ENCODE measurements at places on chromosomes 2 and 18.
A peak's percentile ranks its signal among the peaks of the same experiment; 100 is the strongest.

DNA sequence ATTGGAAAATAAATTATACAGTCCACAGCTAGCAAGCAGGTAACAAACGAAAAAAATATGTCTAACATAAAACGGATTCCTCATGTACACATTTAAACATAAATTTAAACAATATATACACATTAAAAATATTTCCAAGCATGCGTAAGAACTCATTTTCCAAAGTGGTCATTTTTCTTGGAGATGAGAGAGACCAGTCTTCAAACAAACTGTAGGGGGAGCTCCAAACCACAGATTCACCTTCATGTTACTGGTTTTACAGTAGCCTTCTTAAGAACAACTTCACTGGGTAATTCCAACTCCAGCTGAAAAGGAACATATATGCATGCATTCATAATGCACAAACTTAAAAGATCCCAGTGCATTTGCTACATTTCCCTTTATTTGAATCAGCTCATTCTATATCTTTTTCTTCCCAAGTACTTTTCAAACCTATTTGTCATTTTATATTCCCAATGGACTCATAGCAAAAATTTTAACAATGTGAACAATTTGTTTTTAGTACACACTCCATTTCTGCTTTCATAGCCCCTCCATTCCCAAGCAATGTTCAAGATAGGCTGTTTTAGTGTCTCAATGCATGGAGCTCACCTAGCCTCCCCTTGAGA is 4.7 kb upstream of the STAMBP start:
- no peak for DNase-seq

GRCh38 chr2:201256082-201256481 is 4.3 kb upstream of the CASP8 start:
- DNase-seq: no peak

- DNase-seq: no peak
Measured at GRCh38 chr2:15795426-15795825, 144.9 kb upstream of the MYCN start.

- DNase-seq: peak; percentile 29
Measured at GRCh38 chr2:175880-176820, 87.7 kb downstream of the SH3YL1 start.

DNA sequence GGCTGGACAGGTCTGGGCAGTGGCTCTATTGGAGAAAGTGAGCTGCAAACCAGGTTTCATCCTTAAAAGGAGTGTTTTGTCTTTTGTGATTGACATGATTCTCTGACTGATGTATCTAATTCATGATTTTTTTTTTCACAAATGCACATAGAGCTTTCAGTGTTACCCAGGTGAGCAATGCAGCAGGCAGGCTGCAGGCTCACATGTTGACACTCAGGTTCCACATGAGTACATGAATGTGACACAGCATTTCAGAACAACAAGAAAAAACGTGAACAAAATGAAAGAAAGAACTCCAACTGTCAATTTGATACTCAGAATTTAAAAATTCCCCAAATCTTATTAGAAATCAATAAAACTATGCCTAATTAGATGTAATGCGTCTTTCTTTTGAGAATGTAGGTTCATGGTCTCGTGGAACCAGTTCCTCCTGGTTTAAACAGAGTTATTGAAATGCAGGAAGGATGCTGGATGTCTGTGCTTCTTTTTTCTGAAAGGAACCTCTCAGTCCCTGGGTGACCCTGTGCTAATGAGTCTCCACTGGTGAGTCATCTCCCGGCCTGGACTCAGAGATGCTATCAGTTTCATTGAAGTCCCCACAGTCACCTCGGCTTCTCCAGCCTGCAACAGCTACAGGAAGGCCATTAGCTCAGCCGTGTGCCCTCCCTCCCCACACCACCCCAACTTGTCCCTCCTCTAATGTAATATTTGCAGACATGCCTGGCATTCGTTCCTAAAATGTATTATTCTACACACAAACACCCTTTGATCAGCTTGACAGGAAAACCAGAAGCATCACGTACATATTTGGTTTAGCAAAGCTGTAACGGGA is 430.4 kb downstream of the LPIN1 start:
- DNase-seq: peak; percentile 12

DNA sequence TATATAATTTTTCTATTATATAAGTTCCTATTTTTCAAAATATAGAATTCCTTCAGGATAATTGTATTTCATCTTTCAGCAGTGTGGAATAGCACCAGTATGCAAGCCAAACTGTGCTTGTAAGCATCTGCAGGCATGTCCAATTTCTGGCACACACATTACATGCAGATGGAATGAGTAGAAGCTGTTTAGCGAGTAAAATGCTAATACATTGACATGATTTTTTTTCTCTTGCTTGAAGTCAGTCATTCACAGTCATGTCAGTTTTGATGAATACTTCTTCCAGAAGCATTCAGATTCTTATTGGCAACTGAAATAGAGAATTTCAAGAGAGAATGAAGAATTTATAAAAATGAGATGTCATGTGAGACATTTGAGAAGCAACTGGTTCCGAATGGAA is 109.4 kb downstream of the CERS6 start:
- DNase-seq: no peak

GRCh38 chr2:235860871-235861270 is 307.3 kb downstream of the GBX2 start:
- no peak for DNase-seq

GRCh38 chr18:26667046-26667445 is 118.7 kb upstream of the KCTD1 start:
- no peak for DNase-seq

DNA sequence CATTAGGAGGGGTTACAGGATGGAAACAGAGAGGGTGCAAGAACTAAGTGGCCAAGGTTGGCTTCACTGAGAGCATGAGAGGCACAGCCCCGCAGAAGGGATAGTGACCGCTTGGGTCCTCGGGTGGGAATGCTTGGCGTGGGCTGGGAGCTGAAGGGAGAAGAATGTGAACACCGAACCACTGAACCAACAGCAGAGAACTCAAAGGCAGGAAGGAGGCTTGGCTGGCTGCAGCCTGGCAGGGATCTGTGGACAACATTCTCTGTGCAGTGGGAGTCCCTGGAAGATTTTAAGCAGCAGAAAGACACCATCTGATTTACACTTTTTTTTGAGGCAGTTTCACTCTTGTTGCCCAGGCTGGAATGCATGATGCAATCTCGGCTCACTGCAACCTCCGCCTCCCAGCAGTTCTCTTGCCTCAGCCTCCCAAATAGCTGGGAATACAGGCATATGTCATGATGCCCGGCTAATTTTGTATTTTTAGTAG is 33.9 kb downstream of the SOWAHC start:
- no peak for DNase-seq

- no peak for DNase-seq
Measured at GRCh38 chr2:11387843-11388242, 43.4 kb upstream of the ROCK2 start.

- no peak for DNase-seq
Measured at GRCh38 chr18:47975701-47976100, 45.2 kb upstream of the SMAD2 start.

DNA sequence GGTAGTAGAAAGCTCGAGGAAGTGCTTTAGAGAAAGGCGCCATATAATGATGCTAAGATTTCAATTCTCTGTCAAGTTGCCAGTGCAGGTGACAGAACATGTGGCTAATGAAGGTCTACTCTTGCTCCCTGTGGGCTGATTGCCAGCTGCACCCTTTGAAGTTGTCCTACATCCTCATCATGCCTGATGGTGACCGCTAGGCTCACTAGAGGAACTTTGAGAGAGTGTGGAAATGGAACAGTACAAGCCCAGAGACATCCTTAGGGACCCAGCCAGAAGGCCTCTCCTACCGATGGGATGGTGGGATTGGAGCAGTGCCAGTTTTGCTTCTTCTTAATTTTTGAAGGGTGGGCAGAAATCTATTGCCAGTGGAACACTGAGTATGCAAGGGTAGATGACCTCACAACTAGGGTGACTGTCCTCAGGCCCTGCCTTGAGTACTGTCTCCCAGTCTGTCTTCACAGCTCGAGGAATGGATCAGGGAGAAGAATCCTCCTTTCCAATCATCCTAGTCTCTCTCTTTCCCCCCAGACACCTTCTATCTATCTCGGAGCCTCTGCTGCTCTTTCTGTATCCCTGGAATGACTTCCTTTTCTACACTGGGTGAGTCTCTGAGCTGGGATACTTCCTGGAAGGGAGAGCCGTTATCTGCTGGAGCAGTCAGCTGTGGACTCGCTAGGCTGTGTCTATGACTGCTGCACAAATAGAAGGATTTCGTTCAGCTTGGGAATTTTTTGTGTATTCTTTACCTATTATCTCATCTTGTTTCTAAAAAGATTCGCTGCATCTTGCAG is 33.5 kb downstream of the LGALSL start:
- no peak for DNase-seq

GRCh38 chr2:204180649-204181048 is 244.1 kb downstream of the ICOS start:
- no peak for DNase-seq

GRCh38 chr2:30541680-30542079 is 94.6 kb downstream of the LCLAT1 start:
- DNase-seq: no peak

DNA sequence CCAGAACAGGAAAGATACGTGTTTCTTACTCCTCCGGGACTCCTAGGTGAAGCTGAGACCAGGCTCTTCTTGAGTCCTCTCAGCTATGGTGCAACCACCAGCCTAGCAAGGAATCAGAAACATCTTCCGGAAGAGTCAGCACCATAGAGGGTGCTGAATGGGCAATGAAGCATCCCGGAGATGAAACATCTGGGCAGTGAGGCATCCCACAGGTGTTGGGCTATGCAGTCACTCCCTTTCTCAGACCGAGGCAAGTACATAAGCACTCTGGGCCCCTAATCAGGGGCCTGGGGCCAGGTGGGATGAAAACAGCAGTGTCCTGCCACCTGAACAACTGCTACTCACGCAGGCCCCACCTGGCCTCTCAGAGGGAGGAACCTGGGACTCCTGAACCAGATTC is 1.4 kb upstream of the CAPN10 start:
- no peak for DNase-seq

DNA sequence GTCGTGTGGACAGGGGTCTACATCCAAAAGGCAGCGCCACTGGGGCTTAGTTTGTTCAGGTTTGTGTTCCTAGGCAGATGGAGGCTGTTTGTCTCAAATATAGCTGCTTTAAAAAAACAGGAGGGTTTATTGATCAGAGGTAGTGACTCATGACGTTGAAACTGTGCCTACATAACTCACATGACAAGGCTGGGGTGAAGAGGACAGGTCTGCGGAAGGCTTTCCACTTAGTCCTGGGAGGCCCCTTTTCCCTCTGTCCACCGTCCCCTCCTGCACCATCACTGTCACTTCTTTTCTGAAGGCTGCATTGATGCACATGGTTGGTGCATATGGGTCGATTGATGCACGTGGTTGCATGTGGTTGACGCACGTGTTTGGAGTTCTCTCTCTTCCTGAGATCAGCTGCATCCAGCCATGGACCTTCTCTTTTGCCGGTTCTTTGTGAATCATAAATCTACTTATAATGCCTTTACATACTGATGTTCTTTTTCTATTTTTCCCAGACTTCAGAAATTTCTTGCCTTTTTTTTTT is 10.9 kb downstream of the SH3RF3 start:
- no peak for DNase-seq

GRCh38 chr2:14975381-14975780 is 342.9 kb downstream of the LRATD1 start:
- no peak for DNase-seq

DNA sequence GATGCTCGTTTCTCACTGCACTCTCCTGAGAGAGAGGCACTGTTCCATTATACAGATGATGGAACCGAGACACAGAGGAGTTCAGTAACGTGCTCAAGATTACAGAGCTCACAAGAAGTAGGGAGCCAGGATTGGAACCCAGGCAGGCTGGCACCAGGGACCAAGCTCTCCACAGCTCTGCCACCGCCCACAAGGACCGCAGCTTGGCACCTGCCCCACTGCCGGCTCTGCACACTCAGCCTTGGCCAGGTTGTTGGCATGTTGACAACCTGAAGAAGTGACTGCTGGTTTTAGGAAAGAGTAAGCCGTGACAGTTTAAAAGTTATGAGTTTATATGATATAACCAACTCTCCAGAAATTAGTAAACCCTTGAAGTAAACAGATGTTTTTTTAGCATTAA is 48.0 kb upstream of the ITM2C start:
- DNase-seq: no peak

DNA sequence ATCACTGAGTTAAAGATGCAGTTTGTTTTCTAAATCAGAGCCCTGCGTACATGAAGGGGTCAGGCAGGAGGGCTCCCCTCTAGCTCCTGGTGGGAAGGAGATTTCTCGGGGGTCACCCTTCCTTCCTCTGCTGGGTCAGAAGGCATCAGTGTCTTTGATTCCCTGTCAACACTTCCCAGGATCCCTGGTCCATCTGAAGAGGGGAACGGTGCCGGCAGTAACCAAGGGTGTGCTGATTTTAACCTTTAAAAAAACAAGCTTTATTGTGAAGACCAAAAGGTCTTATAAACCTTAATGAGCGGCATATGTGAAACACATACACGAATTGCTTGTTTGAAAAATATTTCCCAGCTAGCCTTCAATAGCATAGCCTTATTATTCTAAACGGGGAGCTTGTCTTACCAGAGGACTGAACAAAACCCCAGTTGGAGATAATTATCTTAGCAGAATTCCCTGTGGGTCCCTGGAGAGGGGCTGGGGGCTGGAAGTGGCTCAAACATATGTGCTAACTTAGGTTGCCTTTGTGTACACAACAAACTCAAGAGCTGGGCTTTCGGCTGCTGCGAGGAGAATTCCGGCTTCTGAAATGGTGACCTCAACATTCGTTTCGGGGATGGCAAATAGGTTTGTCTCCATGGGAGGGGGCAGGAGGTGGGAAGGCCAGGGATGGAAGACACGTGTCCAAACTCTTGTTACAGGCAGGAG is 114.9 kb upstream of the MYCN start:
- no peak for DNase-seq

- DNase-seq: no peak
Measured at GRCh38 chr2:134233728-134234136, 20.1 kb upstream of the MGAT5 start.

- no peak for DNase-seq
Measured at GRCh38 chr2:215530191-215530968, 94.5 kb upstream of the FN1 start.

- no peak for DNase-seq
Measured at GRCh38 chr2:226660526-226660925, 139.1 kb downstream of the IRS1 start.

DNA sequence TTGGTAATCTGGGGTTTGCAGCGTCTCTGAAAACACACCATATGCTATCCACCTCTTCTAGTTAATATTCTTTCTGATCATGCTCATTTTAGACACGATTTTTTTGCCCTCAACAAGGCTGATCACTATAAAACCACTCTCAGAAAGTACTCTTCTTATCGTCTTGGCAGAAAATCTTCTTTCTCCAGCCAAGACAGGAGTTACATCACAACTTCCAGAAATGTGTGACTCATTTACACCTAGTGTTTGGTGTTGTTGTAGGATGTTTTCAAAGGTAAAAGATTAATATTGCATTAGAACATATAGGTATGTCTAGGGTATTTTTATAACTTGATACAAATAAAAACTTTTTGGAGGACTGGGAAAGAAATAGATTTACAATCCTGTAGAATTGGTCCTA is 138.5 kb upstream of the NETO1 start:
- no peak for DNase-seq

- DNase-seq: no peak
Measured at GRCh38 chr2:121649149-121649595, at the start of gene CLASP1. TSS of gene CLASP1 (minus strand) at chr2:121649462. CDS start at chr2:121605895, 43,567 bp downstream.
